ENCODE measurements at places on chromosomes 6 and 20.

GRCh38 chr20:1302685-1303541 is 26.0 kb downstream of the SDCBP2 start:
- H3K4me3 ChIP-seq = no peak overlapping the region
- DNase-seq = peak; percentile 70
- H3K36me3 ChIP-seq = no peaks in the 10 kb centered on the region
- no peak overlapping the region for H3K27ac ChIP-seq
- no peaks in the 10 kb centered on the region for H3K4me1 ChIP-seq
- H3K27me3 ChIP-seq = no peaks in the 10 kb centered on the region

DNA sequence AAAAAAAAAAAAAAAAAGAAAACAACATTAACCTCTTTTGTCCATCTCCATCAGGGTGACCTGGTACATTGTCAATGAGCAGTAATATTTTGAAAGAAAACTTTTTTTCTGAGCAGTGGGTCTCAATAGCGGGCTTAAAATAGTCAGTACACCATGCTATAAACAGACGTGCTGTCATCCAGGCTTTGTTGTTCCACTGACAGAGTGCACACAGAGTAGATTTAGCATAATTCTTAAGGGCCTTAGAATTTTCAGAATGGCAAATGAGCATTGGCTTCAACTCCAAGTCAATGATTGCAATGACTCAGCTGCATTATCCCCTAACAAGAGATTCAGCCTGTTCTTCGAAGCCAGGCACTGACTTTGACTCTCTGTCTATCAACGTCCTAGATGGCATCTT is 35.6 kb downstream of the MAP7 start:
- no peaks in the 10 kb centered on the region for H3K27me3 ChIP-seq

DNA sequence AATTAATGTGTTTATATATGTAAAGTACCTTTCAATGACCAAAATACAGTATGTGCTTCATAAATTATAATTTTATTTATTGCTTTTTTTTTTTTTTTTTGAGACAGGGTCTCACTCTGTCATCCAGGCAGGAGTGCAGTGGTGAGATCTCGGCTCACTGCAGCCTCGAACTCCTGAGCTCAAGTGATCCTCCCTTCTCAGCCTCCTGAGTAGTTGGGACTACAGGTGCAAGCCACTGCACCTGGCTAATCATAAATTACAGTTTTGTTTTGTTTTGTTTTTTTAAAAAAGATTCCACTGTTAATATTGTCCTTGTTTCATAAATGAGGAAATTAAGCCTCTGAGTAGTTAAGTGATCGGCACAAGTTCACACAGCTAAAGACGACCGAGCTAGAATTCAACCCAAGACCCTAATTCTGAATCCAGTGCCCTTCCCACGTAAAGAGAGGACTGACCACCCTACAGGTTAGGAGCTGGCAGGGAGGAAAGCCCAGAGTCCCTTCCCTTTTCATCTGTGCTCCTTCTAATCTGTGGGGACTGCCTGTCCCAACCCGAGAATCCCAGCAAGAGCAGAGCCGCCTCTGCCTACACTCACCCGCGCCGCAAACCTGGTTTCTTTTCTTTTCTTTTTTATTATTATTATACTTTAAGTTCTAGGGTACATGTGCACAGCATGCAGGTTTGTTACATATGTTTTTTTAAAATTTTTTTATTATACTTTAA is 8.5 kb upstream of the GDF5 start:
- H3K36me3 ChIP-seq = no peaks in the 10 kb centered on the region
- H3K4me3 ChIP-seq = peak overlapping the region; percentile 34
- H3K27ac ChIP-seq = no peak overlapping the region
- H3K4me1 ChIP-seq = peaks cover 3% of the 10 kb centered on the region

DNA sequence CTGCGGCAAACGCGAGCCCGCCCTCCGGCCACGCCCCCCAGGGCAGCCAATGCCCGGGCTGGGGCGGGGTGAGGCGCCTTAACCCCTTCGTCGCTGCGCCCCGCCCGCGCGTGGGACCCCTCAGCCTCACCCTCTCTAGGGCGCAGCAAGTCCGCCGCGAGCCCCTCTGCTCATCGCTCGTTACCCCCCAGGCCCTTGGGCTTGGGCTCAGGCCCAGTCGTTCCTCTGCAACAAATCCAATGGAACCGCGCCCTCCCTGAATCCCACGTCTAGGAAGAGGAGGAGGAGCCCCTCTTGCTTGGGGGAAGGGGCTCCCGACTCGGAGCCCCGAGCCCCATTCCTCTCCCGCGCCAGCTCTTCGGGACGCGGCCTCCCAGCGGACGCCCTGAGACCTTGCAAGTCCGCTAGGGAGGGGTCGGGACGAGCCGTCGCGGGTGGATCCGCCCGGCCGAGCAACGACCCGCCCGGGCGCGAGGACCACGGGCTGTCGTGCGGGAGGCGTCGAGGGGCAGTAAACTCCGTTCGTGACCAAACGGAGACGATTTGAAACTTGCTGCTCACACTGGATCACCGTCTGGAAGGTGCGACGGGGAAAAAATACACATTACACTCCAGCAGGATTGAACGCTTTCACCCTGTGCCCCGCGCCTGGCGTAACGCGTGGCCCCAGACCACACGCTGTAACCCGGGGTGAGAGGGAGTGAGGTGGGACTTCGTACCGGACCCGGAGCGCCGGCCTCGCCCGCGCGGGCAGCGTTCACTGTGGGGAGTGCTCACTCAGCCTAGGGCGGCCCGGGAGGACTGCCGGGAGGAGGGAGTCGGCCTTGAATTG is 477 bp upstream of the LZTS3 start:
- peak overlapping the region; percentile 97 for H3K4me3 ChIP-seq
- no peaks in the 10 kb centered on the region for H3K36me3 ChIP-seq
- H3K4me1 ChIP-seq = peaks cover 9% of the 10 kb centered on the region
- no peak overlapping the region for H3K27ac ChIP-seq

DNA sequence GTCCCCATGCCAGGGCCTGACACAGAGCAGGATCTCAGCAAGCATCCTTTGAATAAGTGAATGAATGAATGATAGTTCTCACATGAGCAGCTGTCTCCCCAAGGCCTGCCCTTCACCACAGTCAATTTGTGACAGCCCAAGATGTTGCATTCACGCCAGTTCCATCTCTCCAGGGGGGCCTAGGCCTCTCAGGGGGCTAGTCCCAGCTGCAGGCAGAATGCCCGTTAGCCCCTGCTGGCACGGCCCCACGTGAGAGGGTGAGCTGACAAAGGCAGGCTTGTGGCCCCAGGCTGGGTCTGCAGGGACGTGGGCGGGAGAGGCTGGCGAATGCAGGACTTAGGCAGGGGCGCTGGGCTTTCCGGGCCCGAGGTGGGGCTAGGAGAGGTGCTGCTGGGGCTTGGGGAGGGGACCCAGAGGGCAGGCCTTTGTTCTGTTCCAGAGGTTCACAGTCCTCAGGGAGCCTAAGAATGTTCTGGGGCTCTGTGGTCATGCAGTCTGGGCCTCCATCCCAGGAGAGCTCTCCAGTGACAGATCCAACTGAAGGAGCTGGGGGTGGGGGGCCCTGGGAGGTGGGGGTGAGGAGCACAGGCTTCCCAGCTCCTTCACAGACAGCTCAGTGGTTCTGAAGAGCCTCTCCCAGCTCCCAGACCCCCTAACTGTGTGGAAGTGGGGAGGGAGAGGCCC is 30.5 kb upstream of the TLDC2 start:
- peak overlapping the region; percentile 98 for H3K27ac ChIP-seq
- no peaks in the 10 kb centered on the region for H3K27me3 ChIP-seq
- H3K4me3 ChIP-seq = peak overlapping the region; percentile 56
- H3K4me1 ChIP-seq = peaks cover 92% of the 10 kb centered on the region
- peak; percentile 88 for DNase-seq

DNA sequence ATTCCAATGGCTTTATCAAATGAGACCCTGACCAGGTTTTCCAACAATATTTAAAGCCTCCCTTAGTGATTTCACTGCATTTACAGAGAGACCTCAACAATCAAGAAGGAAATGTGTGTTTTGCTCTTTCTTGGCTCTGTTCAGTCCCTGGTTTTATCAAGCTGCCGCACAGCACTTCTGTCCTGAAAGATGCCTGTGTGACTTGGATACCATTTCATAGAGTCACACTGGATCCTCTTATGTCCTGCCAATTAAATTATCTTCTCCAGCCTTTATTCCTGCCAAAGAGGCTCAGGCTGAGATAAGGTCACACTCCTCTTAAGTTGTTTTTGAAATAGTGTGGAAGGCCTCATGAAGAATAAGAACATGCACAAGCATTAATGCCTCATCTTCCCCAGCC is 197.0 kb upstream of the RNF217 start:
- H3K4me1 ChIP-seq = no peaks in the 10 kb centered on the region
- no peaks in the 10 kb centered on the region for H3K27me3 ChIP-seq
- H3K36me3 ChIP-seq = no peaks in the 10 kb centered on the region
- H3K4me3 ChIP-seq = no peak overlapping the region
- H3K27ac ChIP-seq = no peak overlapping the region
- no peak for DNase-seq

DNA sequence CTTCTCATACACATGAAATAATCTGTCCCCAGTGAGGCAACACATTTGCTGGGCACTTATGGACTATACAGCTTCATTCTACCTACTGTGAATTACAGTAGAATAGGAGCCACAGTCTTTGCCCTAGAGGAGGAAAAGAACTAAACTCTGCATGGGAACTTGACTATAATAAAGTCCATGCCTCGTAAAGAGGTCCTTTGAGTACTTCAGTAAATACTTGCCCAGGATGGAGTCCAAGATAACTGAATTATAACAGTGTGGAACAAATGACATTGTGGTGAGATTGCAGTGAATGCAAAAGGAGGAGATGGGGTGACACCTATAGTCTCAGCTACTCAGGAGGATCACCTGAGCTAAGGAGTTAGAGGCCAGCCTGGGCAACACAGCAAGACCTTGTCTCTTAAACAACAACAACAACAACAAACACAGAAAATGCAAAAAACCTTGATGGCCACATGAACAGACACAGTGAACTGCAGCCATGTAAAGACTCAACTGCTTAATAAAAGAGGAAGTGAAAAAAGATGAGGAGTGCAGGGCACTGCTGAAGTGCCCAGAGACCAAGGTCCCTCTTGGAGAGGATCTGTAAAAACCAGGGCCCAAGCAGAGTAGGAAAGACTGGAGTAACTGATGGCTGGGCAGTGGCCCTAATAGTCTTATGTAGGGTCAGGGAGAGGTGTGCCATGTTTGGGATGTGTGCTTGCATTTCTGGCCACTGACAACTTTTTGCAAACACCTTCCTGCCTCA is 3.7 kb downstream of the MRPS18A start:
- peaks cover 49% of the 10 kb centered on the region for H3K4me1 ChIP-seq
- peak; percentile 68 for DNase-seq

GRCh38 chr6:126180585-126180984 is 159.3 kb upstream of the CENPW start:
- H3K4me1 ChIP-seq = no peaks in the 10 kb centered on the region
- H3K27me3 ChIP-seq = no peaks in the 10 kb centered on the region
- H3K4me3 ChIP-seq = no peak overlapping the region
- no peak for DNase-seq
- H3K27ac ChIP-seq = no peak overlapping the region

DNA sequence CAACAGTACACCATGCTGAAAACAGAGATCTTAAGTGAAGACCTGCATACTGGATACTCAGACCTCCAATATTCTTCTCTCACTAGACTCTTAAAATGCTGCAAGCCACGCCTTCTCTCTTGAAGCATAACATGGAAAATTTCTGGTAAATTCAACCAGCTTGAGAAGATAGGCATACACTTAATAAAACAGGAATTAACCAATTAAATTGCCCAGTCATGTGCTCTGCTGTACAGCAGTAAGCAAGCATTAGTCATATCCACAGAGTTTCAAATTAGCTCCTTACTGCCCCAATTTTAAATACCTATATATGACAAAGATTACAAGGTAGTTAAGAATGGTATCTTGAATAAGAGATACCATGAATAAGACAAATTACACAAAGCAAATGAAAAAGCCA is 53.8 kb downstream of the C6orf58 start:
- no peak overlapping the region for H3K4me3 ChIP-seq
- H3K27ac ChIP-seq = no peak overlapping the region
- DNase-seq = no peak
- H3K36me3 ChIP-seq = no peaks in the 10 kb centered on the region
- H3K4me1 ChIP-seq = no peaks in the 10 kb centered on the region

DNA sequence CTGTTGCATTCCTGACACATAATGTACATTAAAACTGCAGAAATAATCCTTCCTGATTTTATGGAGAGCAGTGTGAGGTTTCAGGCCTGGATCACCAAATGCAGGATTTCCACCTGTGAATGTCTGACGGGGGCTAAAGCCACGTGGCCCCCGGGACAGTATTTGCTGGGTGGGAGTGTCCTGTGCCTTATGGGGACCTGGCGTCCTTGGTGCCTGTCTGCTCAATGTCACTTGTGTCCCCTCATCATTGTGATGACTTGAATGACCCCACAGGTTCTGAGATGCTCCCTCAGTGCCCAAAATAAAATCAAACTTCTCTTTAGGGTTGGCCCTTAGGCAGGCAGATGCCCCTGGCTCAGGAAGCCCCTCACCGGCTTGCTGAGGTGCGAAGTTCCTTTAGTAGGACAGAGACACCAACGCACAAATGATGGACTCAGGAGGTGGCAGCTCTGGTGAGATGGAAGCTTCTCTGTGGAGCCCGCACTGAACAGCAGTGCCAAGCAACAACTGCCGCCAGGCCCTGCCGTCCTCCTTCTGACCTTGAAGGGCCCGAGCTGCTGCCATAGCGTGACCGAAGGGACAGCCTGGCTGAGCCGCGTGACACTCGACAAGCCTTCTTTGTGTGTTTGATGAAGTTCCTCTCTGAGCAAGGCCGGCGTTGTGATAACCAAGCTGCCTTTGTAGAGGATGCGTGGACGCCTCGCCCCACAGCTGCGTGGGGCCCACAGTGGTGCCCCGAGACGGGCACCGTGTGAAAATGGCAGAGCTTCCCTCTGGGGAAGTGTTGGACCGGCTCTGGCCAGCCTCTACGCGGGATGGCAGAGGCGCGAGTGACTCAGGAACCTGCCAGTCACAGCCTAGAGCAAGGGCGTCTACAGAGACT is 30.9 kb downstream of the FRMD1 start:
- H3K27ac ChIP-seq = no peak overlapping the region
- no peaks in the 10 kb centered on the region for H3K36me3 ChIP-seq

- no peaks in the 10 kb centered on the region for H3K27me3 ChIP-seq
- no peak overlapping the region for H3K27ac ChIP-seq
- H3K4me3 ChIP-seq = no peak overlapping the region
- no peaks in the 10 kb centered on the region for H3K36me3 ChIP-seq
Measured at GRCh38 chr6:157848693-157849092, 25.6 kb downstream of the SNX9 start.

DNA sequence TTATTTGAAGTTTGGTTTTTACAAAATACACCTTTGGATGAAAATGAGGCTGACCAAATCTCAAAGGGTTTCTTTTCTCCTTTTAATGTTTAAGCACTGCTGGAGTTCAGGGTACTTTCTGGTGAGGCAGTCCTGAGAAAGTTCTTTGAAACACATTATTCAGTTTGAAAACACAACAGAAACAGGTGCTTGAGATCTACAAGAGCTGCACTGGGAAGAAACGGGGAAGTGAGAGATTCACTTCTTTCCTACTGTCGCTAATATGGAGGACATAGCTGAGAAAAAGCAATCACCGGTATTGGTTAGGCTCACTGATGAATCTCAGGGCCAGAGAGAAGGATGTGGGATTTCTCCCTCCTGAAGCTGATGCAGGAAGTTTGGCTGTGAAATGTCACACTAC is 22.9 kb upstream of the TMEM170B start:
- no peaks in the 10 kb centered on the region for H3K36me3 ChIP-seq
- H3K27me3 ChIP-seq = no peaks in the 10 kb centered on the region
- peaks cover 5% of the 10 kb centered on the region for H3K4me1 ChIP-seq
- H3K27ac ChIP-seq = no peak overlapping the region
- no peak overlapping the region for H3K4me3 ChIP-seq

All from Karpas-422 (cell line).